ENCODE measurements at places on chromosomes 5 and 9. TPM values are rescaled to one million over a fixed set of nuclear protein-coding genes. Genes with fewer than 3 reads are reported as not detected.

SPATA31E1 gene
- not detected for total RNA-seq

BAAT gene
- total RNA-seq = not detected

LCN15 gene
- total RNA-seq = not detected

ECSCR gene
- 19.5 TPM for total RNA-seq

PROB1 gene
- total RNA-seq = 0.95 TPM

SLC46A2 gene
- 0.57 TPM for total RNA-seq

CCNI2 gene
- 0.19 TPM for total RNA-seq

ODF2 gene
- total RNA-seq = 28.0 TPM

DNA sequence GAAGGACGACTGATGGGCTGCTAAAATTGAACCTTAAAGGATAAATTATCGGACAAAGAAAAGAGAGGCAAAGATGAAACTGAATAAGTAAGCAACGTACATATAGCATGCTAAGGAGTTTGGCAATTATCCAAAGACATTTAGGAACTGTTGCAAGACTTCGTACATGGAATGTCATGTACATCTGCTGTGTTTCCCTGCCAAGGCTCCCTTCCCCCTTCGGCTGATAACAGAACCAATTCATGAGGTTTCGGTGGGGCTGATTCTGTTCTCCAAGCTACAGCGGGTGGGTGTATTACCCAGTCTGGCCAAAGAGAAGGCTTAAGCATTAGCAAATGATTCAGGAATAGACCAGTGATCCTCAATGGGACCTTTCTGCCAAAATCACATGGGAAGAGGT is 190.9 kb upstream of the FREM1 start:
- H3K4me1 ChIP-seq = no peaks in the 10 kb centered on the region
- no peak overlapping the region for H3K4me3 ChIP-seq
- peaks cover 3% of the 10 kb centered on the region for H3K27me3 ChIP-seq

DNA sequence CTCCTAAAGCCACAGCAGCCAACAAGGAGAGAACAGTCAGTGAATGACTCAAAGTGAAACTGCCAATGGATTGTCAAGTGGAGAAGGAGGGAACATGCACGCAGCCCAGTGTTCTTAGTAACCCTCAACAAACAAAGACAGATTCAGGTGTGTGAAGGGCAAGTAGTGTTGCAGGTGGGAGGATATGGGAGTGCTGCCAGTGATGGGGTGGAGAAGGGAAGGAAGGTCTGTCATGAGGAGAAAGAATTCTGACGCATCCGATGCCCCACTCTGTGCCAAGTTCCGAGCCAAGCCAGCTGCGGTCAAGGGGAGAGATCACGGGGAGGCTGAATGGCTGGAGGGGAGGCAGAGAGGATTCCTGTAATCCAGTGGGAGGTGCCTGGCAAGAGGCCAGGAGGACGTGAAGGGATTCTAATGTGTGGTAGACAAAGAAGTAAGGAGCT is 56.5 kb downstream of the CAST start:
- peak overlapping the region; percentile 87 for H3K27ac ChIP-seq
- H3K4me1 ChIP-seq = peaks cover 84% of the 10 kb centered on the region

- peaks cover 5% of the 10 kb centered on the region for H3K4me1 ChIP-seq
- no peak overlapping the region for H3K27ac ChIP-seq
- H3K36me3 ChIP-seq = peaks cover 11% of the 10 kb centered on the region
- no peak for DNase-seq
These were observed 54.3 kb downstream of the MTMR12 start for GRCh38 chr5:32258424-32258823.

DNA sequence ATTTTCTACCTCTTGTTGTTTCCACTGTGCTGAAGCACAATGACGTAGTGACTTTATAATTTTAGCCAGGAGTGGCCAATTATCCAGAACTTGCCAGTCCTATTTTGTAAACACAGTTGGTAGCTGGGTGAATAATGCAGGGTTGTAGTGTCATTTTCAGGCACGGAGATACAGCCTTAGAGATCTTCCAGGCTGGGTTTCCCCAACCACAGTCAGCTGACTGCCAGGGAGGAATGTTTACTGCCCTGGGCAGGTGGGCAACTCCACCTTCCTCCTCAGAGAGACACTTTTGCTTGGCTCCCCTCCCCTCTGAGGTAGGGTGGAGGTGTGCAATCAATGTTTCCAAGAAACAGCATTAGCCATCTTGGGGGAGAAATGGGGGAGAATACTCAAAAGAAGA is 228.1 kb upstream of the NR4A3 start:
- no peak overlapping the region for H3K27ac ChIP-seq
- no peaks in the 10 kb centered on the region for H3K27me3 ChIP-seq
- no peak overlapping the region for H3K4me3 ChIP-seq
- DNase-seq = no peak
- no peaks in the 10 kb centered on the region for H3K36me3 ChIP-seq

GRCh38 chr5:15496886-15497285 is 3.1 kb upstream of the FBXL7 start:
- H3K27ac ChIP-seq = no peak overlapping the region
- H3K36me3 ChIP-seq = no peaks in the 10 kb centered on the region

GRCh38 chr9:108634672-108635462 is 220.9 kb downstream of the ACTL7B start:
- no peaks in the 10 kb centered on the region for H3K36me3 ChIP-seq
- no peak overlapping the region for H3K4me3 ChIP-seq
- H3K27me3 ChIP-seq = no peaks in the 10 kb centered on the region
- H3K4me1 ChIP-seq = peaks cover 17% of the 10 kb centered on the region

GRCh38 chr5:142547445-142548380 is 138.2 kb downstream of the FGF1 start:
- DNase-seq = no peak
- H3K27ac ChIP-seq = no peak overlapping the region
- no peaks in the 10 kb centered on the region for H3K36me3 ChIP-seq
- H3K27me3 ChIP-seq = no peaks in the 10 kb centered on the region
- no peak overlapping the region for H3K4me3 ChIP-seq

DNA sequence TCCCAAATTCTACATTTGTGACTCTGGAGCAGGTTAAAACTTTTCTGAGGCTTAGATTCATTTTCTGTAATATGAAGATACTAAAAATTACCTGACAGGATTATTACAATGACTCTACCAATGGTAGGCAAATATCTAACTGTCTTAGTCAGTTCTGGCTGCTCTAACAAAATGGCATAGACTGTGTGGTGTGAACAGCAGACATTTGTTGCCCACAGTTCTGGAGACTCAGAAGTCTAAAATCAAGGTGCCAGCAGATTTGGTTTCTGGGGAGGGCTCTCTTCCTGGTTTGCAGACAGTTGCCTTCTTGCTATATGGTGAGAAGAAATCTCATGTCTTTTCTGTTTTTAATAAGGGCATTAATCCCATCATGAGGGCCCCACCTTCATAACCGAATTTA is 245.1 kb downstream of the MAST4 start:
- DNase-seq = no peak
- H3K4me1 ChIP-seq = no peaks in the 10 kb centered on the region
- H3K27ac ChIP-seq = no peak overlapping the region
- H3K27me3 ChIP-seq = no peaks in the 10 kb centered on the region
- H3K36me3 ChIP-seq = no peaks in the 10 kb centered on the region
- H3K4me3 ChIP-seq = no peak overlapping the region

DNA sequence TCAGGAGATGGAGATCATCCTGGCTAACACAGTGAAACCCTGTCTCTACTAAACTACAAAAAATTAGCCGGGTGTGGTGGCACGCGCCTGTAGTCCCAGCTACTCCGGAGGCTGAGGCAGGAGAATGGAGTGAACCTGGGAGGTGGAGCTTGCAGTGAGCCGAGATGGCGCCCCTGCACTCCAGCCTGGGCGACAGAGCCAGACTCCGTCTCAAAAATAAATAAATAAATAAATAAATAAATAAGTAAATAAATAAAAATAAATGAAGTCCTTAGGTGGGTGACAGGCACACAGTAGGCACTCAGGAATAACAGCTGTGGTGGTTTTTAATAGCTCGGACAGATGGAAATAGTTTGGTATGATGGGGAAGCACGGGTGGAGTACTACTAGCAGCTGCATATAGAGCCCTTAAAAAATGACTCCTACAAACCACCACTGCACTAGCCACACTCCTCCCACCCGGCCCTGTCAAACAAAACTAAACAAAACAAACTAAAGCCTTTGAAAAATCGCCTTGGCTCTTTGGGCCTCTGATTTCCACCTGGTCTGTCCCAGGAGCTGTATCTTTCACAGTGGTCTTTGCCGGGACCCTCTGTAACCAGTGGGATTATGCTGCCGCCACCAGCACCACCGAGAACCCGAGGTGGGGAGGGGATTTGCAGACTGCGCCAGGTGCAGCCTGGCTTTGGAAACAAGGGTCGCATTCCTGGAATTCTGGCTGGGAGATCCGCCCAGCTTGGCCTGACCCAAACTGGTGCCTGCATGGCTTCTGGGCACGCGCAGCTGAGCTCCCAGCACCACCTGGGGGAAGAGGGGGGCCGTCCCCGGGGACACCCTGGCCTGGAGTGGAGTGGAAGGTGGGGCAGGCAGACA is 5.1 kb upstream of the WDR5 start:
- no peak overlapping the region for H3K4me3 ChIP-seq
- no peak for DNase-seq
- H3K36me3 ChIP-seq = no peaks in the 10 kb centered on the region
- H3K27me3 ChIP-seq = no peaks in the 10 kb centered on the region
- peak overlapping the region; percentile 77 for H3K27ac ChIP-seq

GRCh38 chr9:84780385-84780784 is 110.9 kb downstream of the NTRK2 start:
- H3K27ac ChIP-seq = no peak overlapping the region
- DNase-seq = no peak
- no peak overlapping the region for H3K4me3 ChIP-seq
- H3K4me1 ChIP-seq = no peaks in the 10 kb centered on the region
- H3K27me3 ChIP-seq = no peaks in the 10 kb centered on the region

DNA sequence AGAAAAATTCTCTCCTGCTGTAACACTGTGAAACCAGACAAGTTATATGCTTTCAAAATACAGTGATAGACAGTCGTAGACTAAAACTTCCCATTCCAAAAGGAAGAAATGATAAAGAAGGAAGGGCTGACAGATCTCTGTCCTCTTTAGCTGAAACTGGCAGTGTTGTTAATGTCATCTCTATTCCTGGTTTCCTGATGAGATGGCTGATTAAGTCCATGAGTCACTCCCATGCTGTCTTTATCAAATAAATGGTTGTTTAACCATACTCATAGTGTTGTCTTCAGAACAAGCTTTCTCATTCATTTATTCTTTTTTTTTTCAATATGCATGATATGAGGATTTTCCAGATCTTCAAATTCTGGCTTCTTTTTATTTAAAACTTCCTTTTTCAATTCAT is 952.2 kb upstream of the WWC1 start:
- H3K4me1 ChIP-seq = no peaks in the 10 kb centered on the region
- H3K36me3 ChIP-seq = no peaks in the 10 kb centered on the region
- H3K4me3 ChIP-seq = no peak overlapping the region
- no peak overlapping the region for H3K27ac ChIP-seq
- no peak for DNase-seq
- H3K27me3 ChIP-seq = no peaks in the 10 kb centered on the region

DNA sequence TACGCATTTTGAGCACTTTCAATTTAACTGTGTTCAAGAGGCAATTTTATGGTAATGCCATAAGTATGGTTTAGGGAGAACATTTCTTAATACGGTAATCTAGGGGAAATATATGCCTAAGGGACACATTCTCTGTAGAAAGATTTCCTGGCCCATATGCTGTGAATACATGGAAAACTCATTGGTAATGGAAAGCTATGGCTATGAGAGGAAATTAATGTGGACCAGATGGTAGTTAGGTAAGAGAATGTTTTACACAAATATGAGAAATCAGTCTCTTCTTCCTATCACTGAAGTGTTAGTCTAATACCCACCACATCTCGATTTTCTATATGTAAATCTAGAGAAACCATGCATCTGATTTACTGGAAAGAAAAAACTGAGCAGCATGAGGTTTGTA is 105.0 kb downstream of the SEMA6A start:
- H3K27me3 ChIP-seq = no peaks in the 10 kb centered on the region
- H3K4me1 ChIP-seq = no peaks in the 10 kb centered on the region
- no peak for DNase-seq
- H3K36me3 ChIP-seq = no peaks in the 10 kb centered on the region
- no peak overlapping the region for H3K4me3 ChIP-seq
- no peak overlapping the region for H3K27ac ChIP-seq

GRCh38 chr5:135861641-135862040 is 27.2 kb downstream of the SLC25A48 start:
- no peaks in the 10 kb centered on the region for H3K36me3 ChIP-seq
- H3K4me1 ChIP-seq = no peaks in the 10 kb centered on the region
- DNase-seq = no peak
- H3K4me3 ChIP-seq = no peak overlapping the region
- no peak overlapping the region for H3K27ac ChIP-seq

DNA sequence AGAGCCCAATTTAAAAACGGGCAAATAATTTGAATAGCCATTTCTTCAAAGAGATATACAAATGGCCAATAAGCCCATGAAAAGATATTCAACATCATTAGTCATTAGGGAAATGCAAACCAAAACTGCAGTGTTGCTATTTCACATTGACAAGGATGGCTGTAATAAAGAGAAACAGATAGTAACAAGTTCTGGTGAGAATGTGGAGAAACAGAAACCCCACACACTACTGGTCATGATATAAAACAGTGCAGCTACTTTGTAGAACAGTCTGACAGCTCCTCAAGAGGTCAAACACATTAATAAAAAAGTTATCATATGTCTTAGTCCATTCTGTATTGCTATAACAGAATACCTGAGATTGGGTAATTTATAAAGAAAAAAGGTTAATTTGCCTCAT is 237.0 kb upstream of the GRAMD2B start:
- no peak for DNase-seq
- no peaks in the 10 kb centered on the region for H3K4me1 ChIP-seq
- no peaks in the 10 kb centered on the region for H3K36me3 ChIP-seq
- no peak overlapping the region for H3K4me3 ChIP-seq

GRCh38 chr9:89134709-89135108 is 43.9 kb downstream of the SHC3 start:
- no peak for DNase-seq
